NAMALWA (cell line): ENCODE measurements at places on chromosomes 7 and 10.
A peak's percentile ranks its signal among the peaks of the same experiment; 100 is the strongest.

DNA sequence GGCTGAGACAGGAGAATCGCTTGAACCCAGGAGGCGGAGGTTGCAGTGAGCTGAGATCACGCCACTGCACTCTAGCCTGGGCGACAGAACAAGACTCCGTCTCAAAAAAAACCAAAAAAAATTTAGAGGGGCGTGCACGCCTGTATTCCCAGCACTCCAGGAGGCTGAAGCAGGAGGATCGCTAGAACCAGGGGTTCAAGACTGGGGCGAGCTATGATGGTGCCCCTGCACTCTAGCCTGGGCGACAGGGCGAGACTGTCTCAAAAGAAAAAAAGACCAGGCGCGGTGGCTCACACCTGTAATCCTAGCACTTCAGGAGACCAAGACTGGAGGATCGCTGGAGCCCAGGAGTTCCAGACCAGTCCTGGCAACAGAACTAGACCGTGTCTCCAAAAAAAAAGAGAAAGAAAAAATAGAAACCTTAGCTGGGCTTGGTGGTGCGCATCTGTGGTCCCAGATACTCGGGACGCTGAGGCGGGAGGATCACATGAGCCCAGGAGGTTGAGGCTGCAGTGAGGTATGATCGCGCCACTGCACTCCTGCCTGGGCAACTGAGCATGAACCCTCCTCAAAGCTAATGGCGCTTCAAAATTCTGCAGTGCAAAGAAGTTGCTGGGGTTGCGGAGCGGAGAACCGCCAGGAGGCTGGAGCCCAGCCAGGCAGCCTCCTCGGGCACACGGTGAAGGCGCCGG, 382 bp upstream of the MBLAC1 start:
- DNase-seq, result no peak

- DNase-seq, result no peak
Observed at GRCh38 chr10:76172020-76172419, 740.6 kb downstream of the LRMDA start.

DNA sequence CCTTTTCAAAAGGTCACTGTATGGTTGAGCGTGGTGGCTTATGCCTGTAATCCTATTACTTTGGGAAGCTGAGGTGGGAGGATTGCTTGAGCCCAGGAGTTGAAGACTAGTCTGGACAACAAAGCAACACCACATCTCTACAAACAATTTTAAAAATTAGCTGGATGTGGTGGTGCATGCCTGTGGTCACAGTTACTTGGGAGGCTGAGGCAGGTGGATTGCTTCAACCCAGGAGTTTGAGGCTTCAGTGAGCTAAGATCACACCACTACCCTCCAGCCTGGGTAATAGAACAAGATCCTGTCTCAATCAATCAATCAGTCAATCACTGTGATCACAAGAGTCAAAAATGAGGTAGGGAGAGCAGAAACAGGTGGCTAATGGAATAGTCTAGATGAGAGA, 97.0 kb downstream of the SUGCT start:
- no peak for DNase-seq

GRCh38 chr7:148306759-148307158, 283.8 kb upstream of the C7orf33 start:
- DNase-seq, result peak; percentile 30

GRCh38 chr7:17440831-17441230, 142.4 kb downstream of the AHR start:
- no peak for DNase-seq

GRCh38 chr7:33041631-33042428, 20.7 kb downstream of the NT5C3A start:
- DNase-seq, result peak; percentile 30

- DNase-seq, result no peak
Observed at GRCh38 chr10:131815266-131816156, 85.3 kb upstream of the PPP2R2D start.

GRCh38 chr10:100101192-100102076, 19.8 kb upstream of the CPN1 start:
- DNase-seq, result no peak

DNA sequence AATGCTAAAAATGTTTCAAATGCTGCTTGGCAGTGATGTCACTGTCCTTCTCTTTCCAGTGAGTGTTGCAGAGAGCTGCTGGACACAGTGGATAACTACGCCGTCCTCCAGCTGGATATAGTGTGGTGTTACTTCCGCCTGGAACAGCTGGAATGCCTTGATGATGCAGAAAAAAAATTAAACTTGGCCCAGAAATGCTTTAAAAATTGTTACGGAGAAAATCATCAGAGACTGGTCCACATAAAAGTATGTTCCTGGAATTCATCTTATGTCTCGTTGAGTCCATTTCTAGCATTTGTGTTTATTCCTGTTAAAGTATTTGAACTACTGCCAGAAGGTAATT, 25.2 kb downstream of the NUB1 start:
- no peak for DNase-seq

DNA sequence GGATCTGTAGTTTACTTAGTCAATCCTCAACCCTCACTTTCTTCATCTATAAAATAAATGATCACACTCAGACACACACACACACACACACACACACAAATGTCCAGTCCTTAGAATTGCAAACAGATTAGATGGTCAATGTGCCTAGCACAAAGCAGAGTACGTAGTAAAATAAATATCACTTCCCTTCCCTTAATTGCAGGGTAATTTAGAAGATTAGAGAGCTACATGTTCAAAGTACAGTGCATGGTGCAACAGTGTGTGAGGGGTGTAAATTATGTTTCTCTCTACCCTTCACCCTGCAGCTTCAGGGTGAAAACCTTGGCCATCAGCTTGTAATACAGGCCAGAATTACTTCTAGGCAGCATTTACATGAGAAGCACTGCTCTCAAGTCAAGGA, 187.0 kb upstream of the GHITM start:
- no peak for DNase-seq

DNA sequence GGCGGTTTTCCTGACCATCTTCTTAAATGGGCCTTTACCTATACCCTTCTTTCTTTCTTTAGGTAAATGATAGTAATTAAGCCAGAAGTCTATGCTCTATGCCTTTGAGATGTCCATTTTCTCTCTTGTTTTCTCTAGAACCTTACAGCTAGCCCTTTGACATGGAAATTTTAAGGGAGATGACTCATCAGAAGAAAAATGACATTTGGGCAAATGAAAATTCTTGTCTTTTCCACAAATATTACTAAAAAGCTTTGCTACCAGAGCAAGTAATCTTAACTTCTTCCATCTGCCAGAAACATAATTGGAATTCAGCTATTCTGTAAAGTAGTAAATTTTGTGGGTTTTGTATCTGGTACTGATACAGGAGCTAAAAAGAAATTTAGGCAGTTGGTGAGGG, 59.5 kb downstream of the CCDC3 start:
- DNase-seq, result no peak

DNA sequence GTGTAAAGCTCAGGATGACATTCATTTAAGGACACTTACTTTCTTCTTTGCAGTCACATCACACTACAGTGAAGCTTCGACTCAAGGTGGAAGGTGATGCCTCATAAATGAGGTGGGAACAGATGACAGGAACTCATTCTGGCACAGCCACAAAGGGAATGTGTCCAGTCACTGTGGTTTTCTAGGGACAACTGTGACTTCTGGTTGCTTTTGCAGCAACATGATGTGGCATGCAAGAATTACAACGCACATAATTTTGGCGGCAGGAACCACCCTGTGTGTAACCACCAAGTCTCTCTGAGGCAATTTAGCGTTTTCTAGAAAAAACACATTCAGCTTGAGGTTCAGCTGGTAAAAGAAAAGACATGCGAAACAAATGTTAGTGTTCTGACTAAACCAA, 32.0 kb upstream of the FERD3L start:
- DNase-seq, result no peak

DNA sequence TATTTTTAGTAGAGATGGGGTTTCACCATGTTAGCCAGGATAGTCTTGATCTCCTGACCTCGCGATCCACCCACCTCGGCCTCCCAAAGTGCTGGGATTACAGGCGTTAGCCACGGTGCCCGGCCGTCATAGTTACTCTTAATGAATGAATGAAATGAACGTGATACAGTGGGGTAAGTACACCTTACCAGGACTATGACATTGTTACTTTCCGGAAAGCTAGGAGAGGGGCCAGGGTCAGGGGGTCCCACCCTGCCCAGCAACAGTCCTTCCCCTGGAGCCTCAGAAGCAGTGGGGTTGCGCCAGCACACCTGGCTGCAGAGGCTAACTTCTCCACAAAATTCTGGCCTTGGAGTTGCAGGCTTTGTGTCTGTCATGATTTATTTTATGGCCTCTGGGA, 21.4 kb downstream of the VSTM4 start:
- no peak for DNase-seq
